ENCODE measurements at places on chromosomes 16 and 17. TPM values are rescaled to one million over a fixed set of nuclear protein-coding genes. Genes with fewer than 3 reads are reported as not detected.

The NXPH3 gene
- 0.09 TPM for total RNA-seq

The TBC1D3 gene
- not detected for total RNA-seq

The TOP2A gene
- 2.3 TPM for total RNA-seq

The KRT9 gene
- not detected for total RNA-seq

The FAM171A2 gene
- 0.46 TPM for total RNA-seq

The BRICD5 gene
- 2.5 TPM for total RNA-seq

The TP53TG3D gene
- total RNA-seq: not detected

The FLII gene
- total RNA-seq: 131 TPM

The SPATA2L gene
- total RNA-seq: 9.3 TPM

The MYO15B gene
- total RNA-seq: 38.8 TPM

The RETREG3 gene
- total RNA-seq: 48.7 TPM

The MT4 gene
- total RNA-seq: not detected

The NPB gene
- 0.12 TPM for total RNA-seq

The HES7 gene
- total RNA-seq: not detected

DNA sequence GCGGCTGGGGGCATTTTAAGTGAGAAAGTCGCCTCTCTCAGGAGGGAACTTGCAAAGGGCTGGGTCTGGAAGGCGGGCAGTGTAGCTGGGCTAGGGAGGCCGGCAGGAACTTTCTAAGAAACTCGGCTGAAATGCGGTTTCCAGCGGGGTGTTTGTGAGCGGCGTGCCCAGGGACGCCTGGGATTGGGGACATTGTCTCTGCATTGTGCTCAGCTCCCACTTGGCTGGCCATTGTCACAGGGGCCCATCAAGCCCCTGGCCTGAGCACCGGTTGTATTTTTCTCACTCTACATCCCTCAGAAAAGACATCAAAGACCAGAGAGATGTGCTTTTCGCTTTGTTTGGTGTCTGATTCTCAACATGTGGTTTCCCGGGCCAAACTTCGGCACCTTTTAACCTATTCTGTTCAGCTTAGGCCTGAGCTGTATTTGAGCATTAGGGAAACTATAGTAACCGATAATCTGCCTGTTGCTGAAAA is 291.1 kb upstream of the IRX3 start:
- no peak for DNase-seq

DNA sequence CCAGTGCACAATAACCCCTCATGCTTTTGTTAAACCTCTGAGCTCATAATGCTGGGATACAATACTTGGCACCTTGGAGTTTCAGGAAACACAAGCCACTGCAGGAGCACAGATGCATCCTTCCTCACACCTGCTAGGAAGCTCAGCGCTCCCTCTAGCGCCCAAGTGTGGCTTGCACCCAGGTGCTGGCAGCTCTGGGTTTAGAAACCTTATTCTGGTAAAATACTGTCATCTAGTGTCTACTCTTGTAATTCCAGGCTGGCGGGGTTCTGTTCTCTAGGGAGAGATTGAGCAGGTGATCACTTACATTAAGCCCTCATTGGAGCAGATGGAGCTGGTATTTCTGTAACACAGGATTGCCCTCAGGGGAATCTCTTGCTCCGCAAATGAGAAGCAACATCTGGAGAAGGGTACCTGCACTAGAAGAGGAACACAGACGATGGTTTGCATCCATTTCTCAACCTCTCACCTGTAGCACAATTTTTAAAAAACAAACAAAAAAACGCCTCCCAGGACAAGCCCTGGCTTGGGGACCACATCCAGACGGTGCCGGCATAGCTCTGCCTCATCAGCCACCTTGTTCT is 1.5 kb downstream of the CCL1 start:
- DNase-seq: peak; percentile 89

DNA sequence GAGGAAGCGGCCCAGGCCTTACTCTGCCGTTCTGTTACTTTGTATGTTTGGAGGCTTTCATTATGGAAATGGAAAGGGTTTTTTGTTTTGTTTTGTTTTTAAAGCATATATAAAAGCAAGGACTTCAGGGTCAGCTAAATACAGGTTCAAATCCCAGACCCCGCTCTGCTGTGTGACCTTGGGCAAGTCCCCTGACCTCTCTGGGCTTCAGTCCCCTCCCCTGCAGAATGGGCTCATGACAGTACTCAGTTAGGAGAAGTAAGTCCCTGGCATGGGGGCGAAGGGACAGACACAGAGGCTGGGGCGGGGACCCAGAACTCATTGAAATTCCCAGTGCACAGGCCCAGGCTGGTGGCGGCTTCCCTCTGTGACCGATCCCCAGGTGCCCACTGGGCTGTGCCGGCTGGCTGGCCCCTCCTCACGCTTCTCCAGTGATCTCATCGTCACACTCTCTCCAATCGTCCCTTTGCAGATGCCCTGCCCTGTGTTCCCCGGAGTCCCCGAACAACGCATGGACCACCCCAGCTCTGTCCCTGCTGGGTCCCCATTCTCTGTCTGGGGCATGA is 979 bp upstream of the CIBAR2 start:
- no peak for DNase-seq

DNA sequence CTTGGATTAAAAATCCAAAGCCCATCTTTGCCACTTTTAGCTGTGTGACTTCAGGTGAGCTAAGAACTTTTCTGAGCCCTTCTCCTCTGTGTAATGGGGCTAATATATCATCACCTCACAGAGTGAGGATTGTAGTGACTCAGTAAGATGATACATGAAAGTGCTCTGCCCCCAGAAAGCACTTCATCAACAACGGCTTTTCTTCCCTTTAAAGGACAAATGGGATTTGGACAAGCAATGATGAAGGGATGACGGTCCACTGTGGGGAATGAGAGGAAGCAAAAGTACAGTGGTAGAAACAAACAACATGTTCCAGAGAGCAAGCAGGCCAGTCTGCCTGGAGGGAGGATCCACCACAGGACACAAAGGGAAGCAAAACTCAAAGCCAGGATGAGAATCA is 14.3 kb upstream of the TMED6 start:
- no peak for DNase-seq

DNA sequence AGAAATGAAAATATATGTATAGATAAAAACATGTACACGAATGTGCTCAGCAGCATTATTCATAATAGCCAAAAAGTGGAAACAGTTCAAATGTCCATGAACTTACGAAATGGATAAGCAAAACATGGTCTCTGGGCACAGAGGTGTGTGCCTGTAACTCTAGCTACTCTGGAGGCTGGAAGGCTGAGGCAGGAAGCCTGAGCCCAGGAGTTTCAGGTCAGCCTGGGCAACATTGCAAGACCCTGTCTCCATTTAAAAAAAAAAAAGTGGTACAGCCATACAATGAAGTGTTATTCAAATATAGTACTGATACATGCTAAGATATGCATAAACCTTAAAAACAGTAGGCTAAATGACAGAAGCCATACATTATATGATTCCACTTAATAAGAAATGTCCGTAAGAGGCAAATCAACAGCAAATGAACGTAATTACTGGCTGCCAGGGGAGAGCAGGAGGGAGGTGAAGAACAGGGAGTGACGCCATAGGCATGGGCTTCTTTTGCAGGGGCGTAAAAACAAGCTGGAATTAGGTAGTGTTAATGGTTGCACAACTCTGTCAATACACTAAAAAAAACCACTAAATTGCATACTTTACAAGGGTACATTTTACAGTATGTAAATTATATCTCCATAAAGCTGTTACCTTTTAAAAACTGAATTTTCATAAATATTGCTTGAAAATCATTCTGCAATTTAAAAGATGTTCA is 87.2 kb upstream of the PLEKHM1 start:
- no peak for DNase-seq

GRCh38 chr17:9839433-9839832 is 13.7 kb downstream of the GLP2R start:
- no peak for DNase-seq

GRCh38 chr16:79336437-79337229 is 263.9 kb downstream of the MAF start:
- no peak for DNase-seq

DNA sequence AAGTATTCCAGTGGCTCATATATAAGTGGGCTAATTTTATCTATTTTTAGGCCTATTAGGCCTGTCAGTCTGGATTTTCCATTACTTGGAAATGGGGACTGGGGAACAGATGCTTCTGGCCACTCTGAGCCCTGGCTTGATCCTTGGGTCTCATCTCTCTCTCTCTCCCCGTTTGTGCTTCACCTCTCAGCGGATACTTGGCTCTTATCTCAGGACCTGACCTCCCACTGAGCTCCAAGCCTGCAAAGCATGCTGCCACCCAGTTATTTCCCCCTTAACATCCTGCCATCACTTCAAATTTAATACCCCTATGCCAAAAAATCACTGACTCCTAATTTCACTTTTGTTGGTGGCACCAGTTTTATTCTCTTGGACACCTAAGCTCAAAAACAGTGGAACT is 4.2 kb downstream of the ZNF843 start:
- no peak for DNase-seq

GRCh38 chr17:8708025-8708461 is 36.6 kb downstream of the CCDC42 start:
- DNase-seq: no peak

DNA sequence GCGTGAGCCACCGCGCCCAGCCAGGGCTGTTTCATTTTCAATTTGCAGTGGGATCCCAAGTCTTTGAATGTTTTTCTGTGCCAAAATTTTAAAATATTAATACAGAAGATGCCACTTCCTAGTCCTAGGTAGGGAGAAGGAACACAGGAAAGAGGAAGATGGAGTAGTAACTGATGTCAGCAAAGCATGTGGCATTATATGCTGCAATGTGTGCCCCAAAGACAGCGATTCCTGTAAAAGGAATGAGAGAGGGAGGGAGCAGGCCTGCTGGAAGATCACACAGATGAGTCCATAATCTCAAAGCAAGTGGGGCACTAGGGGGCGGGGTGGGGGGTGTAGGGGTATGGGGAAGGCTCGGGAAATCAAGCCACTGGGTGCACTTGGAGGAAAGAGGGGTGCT is 23.4 kb upstream of the SSTR2 start:
- no peak for DNase-seq

DNA sequence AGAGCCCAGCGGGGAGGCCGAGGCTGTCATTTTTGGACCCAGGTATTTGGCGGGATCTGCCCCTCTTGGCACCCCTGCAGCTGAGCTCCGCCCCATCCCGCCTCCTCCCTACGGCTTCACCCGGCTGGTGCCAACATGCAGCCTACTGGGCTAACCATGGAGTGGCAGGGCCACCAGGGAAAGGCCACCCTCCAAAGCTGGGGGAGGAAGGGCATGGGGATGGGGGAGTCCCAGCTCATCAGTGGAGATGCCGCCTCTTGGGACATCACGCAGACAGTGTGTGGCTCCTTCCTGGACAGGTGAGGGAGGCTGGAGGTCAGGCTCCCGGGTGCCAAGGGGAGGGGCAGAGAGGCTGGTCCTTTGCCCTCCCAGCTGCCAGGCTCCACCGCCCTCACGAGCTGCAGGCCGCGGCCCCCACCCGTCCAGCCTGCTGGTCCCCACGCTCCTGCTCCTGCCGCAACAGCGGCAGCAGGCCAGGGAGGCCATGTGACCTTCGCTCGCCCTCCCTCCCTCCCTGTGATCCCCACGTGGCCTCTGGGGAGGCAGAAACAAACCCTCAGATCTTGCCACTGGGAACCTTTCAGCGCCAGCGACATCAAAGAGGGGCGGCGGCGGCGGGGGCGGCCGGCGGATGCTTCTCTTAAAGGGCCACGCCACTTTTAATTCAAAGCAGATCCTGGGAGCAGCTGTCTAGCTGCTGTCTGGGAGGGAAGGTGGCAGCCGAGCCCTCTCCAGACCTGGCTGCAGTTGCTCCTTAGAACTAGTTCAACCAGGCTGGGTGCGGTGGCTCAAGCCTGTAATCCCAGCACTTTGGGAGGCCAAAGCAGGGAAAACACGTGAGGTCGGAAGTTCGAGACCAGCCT is 6.8 kb upstream of the NOTUM start:
- DNase-seq: peak; percentile 94

DNA sequence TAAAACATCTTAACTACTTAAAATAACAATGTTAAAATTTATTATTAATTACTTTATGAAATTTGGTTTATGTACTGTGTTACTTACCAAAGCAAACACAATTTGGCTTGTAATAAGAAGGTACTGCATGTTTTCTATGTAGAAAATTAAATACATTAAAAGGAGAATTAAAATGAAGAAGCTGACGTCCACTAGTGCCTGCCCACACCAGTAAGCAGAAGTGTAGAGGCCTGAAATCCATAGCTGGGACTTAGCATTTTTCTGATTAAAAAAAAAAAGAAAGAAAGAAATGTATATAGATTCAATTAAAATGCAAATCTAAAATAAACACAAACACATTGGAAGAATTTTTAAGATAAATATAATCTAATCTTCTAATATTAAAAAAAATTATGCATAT is 35.8 kb upstream of the ABCA9 start:
- DNase-seq: no peak

DNA sequence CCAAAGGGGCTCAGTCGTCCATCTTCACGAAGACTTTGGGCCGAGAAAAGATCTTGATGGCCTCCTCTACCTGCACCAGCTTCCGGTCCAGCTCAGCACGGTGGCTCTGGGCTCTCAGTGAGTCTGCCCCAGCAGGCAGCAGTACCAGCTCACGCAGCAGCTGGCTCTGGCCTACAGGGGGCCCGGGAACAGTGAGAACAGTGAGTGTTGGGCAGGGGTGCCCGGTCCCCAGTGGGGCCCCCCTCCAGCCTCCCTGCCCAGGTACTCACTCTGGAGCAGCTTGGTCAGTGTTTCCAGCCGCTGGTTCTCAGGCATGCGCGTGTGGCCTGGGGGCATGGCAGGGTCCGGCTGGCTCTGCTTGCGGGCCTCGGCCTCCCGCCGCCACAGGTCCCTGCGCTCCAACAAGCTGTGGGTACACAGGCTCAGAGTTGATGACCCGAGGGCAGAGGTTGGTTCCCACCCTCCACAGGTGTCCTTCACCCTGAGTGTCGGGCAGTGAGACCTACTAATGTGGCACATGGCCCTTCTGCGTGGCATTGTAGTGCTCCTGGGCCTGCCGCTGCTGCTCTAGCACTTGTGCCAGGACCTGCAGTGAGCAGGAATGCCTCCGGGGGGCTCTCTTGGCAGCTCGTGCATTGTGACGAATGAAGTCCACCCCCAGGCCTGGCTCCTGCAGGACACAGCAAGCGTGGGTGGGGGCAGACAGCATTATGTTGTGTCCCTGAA is 2.6 kb downstream of the PARD6A start:
- DNase-seq: peak; percentile 82

- no peak for DNase-seq
Observed at GRCh38 chr17:49753959-49754391, 10.0 kb downstream of the FAM117A start.

Data from right lobe of liver (tissue), 6 donors.